ENCODE measurements at places on chromosomes 7 and 10.

DNA sequence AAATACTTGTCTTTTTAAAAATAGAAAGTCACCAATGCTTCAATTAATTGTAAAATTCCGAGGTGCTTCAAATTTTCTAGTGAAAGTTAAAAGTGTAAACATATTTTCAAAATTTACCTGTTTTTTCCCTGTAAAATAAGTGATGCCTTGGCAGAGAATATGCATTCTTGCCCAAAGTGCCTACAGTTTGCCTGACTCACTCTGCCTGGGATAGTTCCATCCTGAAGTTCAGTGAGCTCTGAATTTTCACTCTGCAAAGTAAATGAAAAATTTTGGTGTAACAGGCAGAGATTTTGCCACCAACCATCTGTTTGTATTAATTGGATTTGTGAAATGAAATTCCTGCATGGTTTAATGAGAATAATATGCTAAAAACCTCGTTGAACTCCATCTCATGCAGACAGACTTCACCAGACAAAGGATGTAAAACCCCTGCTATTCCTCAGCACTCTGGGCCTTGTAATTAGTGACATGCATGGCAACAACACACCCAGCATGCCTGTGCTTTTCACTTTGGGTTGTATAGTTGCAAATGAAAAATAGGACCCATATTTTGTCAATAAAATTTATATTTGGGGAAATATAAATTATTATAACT is 117.4 kb upstream of the GNAI1 start:
- DNase-seq: no peak

GRCh38 chr10:51397695-51398094 is 301.7 kb downstream of the CSTF2T start:
- no peak for DNase-seq

DNA sequence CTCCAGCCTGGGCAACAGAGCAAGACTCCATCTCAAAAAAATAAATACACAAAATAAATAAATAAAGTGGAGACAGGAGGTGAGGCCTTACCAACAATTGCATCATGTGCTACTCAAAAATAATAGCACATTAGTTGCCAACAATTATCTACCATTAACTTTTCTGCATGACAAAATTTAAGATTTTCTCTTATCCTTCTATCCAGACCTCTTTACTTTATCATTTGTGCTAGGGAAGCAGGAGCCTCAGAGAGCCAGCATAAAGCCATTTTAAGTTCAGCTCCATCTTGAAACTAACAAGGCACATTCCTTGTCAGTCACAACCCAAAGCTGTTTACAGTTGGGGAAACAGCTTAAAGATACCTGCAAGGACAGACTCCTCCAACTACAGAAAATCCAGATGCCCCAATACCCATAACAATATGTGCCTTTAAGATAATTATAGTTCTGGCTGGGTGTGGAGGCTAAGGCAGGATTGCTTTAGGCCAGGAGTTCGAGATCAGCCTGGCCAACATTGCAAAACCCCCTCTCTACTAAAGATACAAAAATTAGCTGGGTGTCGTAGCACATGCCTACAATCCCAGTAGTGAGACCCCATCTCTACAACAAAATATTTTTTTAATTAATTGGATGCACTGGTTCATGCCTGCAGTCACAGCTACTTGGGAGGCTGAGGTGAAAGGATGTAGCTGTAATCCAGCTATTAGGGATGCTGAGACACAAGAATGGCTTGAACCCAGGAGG is 2.2 kb upstream of the AP1S1 start:
- no peak for DNase-seq

GRCh38 chr10:102347236-102347828 is 48.2 kb upstream of the NFKB2 start:
- DNase-seq: peak; percentile 3

GRCh38 chr7:112897839-112898431 is 107.7 kb upstream of the TMEM168 start:
- no peak for DNase-seq

DNA sequence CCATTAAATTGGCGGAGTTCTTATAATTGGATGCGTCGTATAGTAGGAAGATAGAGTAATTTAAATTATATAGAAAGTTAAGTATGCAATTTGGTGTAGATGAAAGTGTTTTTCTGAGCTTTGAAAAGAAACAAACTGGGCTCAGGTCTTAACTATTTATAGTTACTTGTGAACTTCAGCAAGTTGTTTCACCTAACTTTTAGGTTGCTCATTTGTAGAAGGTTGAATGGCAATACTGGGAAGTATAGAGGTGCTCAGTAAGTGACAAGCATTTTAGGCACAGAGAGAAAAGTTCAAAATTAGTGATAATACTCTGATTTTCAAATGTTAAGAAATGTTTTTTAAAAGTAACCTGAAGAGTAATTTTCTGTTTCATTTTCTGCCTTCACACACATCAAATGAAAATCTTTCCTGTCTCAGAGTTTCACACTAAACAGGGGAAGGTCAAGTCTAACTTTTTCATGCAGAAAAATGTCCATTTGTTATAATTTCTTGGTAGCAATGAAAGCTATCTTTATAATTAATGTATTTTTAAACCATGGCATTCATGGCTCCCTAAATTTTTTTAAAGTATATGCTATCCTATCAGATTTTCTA is 146.5 kb downstream of the PHF14 start:
- no peak for DNase-seq
